ENCODE measurements at places on chromosomes 5 and 9.

GRCh38 chr9:14838701-14839100, 71.5 kb downstream of the FREM1 start:
- DNase-seq, result no peak

GRCh38 chr9:103116246-103116645, 121.1 kb downstream of the CYLC2 start:
- no peak for DNase-seq

DNA sequence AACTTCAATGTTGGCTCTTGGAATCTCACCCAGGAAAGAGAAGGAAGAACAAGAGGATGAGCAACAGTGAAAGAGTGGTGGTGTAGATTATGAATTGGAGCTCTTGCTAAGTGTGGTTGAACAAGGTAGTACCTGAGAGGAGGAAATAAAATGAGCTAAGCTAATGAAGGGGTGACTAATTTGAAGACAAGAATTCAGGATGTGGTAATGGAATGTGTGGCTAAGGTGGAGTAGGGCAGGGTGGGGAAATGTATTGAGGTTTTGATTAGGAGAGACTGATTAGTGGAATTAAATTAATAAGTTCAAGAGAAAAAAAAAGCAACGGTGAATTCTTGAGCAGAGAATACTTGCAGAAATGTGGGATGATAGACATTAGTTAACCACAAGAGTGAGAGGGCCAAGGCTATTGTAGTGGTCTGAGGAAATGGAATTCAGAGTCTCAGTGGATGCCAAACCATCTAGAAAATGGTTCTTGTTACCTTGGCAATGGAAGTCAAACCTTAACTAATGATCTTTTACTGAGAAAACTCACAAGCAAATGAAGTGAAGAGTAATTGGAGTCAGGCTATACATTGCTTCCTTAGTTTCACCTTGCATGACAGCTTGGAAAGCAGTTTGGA, 648.3 kb upstream of the ZNF608 start:
- no peak for DNase-seq

GRCh38 chr5:21254161-21254560, 1266.2 kb upstream of the CDH18 start:
- DNase-seq, result no peak

DNA sequence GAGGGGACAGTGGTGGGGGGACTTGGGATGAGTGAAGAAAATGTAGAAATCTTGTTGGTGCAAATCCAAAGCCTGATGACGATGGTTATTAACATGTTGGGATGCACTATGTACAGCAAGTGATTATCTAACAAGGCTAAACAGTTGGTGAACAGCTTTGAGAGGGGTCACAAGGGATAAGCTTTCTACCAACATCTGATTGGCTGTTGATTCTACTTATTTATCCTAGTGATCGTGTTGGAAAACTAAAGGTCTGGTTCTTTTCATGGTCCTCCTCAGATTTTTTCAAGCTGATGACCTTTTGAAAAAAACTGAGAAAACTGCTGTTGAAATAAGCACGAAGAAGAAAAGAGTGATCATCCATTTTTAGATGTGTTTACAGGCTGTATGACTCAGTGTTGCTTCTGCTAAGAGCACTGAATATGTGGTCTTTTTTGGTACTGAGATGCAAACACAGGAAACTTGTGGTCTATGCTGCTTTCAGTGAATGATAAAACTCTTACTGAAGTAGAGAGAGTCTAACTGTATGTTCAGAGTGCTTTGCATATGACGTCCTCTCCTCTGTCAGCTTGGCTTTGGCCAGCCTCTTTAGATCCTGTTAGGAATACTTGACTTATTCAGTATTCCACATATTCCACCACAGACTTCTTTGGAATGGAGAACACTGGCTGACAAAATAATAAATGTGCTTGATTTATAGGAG, 174.8 kb downstream of the SLF1 start:
- DNase-seq, result no peak

DNA sequence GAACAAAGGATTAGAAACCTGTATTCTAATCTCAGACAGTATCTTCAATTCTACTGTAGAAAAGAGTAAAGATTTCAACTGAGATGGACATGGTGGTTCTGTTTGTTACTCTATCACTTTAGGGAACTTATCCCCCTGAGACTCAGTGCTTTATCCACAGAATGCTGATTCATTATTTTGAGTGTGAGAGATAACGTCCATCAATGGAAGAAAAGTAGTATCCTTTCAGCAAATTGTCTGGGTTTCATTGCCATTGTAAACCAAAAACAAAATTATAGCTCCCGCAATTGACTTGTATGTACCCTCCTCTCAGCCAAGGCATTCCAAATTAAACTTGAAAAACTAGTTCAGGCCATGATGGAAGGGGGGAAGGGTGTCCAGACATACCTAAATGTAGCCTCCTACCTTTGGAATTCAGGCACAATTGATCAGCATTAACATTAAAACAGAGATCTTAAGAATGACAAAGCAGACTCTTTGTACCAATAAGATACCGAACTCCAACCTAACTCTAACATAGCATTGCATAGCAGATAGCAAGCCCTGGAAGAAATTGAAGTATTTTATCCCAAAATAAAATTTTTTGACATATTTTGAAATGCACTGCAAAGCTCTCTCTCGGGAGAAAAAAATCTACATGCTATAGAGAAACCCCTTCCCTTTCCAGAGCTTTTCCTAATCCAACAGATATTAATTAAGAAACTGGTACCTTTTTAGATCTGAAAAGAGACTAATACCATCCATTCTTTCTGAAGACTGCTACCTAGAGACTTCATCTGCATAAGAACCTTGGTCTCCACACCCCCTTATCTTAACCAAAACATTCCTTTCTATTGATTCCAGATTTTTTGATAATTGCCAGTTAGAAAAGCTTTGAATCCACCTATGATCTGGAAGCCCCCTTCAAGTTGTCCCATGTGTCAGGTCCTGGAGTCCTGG, 1055.7 kb downstream of the PTPRD start:
- DNase-seq, result no peak

- DNase-seq, result no peak
Observed at GRCh38 chr5:170221327-170221741, 11.5 kb upstream of the C5orf58 start.

- DNase-seq, result no peak
Observed at GRCh38 chr5:143198332-143198731, 205.2 kb downstream of the NR3C1 start.

DNA sequence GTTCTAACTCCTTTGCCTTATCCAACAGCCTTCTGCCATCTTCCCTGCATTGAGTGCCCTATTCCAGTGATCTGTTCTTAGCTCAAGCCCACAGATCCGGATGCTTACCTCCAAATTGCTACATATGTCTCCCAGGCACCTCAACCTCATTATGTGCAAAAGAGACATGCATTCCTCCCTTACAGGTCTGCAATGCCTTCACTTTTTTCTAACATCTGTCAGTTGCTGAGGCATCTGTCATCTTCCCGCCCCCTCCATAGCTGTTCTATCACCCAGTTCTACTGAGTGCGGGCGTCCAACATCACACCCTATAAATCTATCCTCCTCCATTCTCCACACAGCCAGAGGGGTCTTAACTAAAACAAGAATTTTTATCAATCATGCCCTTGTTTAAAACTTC, 20.1 kb downstream of the NMRK1 start:
- no peak for DNase-seq

DNA sequence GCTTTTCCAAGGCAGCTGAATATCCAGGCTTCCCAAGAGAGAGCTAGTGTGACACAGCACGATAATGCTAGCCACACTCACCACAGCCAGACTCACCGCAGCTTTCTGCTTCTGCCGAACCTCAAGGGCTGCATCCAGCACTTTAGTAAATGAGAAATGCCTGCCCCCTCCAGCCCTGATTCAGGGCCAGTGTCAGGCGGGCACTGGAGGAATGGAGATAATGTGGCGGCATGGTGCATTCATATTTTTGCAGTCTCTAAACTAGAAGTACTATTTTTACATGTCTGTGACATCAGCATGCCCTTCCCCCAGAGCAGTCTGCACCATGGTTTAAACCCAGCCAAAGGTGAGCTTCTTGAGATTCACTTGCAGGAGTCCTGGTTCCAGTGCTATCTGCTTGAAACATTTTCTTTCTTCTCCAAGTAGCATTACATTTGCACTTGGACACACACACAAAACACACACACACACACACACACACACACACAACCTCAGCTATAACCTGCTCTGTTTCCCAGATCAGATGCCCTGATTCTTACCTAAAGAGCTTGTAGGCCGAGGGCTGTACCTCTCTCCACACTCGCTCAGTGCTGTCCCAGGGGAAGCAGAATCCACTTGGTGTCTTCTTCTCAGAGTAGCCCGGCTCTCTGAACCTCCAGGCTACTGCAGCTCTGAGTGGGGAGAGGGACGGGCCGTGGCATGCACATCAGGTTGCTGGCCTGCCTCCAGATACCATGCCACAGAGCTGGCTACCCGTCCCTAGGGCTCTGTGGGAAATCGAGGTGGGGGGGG, at the start of gene FGF1:
FGF1 (minus strand) TSS at position 673 of the 792 bp plus-strand sequence. CDS start 71,963 bp downstream, outside the sequence.
- no peak for DNase-seq
